BJ (cell line): ENCODE measurements at places on chromosomes 3 and 15.

DNA sequence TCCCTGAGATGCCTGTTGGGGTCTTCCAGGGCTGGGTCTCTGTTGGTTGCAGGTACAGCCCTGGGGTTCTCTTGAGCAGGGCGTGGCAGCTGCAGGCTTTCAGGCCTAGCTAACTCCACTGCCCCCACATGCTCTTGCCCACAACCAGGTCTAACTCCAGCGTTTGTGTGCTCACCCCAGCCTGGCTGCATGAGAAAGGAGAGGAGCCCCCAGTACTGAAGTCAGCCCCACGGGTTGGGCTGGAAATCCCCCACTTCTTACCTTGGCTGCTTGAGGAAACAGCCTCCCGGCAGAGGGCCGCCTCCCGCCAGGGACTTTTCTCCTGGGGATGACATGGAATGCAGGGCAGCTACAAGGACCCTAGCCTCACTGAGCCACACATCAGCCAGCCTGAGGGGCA, 16.7 kb upstream of the DLL4 start:
- no peak for DNase-seq

DNA sequence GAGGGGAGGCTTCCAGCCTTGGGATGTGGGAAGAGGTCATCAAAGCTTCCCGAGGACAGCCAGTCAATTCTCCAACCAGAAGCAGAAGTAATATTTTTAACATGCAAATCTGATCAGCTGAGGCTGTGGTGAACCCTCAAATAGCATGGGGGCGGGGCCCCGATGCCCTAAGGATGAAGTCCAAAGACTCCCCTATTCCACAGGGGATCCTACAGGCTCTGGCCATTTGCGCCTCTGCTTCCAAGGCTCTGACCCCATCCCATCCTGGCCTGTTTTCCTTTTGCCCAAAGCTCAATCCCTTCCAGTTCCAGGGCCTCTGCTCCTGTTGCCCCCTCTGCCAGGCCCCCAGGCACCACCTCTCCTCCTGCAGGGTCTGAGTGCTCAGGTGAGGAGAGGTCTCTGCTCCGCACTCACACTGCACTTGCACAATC, 6.7 kb upstream of the CSK start:
- DNase-seq, result no peak

- DNase-seq, result no peak
Measured at GRCh38 chr3:114022145-114022802, 34.1 kb downstream of the CCDC191 start.

DNA sequence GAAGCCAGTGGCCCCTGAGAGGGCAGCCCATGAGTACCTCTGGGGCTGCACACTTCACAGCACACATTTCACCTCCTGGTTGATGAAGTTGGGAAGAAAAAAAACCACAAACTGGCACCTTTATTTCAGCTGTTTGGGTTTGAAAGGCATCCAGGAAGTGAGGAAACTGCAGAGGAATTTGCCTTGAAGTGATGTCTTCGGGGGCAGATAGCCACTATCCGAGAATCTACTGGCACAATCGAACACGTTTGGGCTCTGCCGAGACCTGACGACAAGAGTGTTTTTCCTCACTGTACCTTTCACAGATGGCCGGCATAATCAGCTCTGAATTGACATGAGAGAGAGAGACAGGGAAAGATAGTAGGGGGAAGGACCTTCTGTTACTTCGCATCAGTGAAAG, 59.7 kb downstream of the LRIG1 start:
- no peak for DNase-seq

DNA sequence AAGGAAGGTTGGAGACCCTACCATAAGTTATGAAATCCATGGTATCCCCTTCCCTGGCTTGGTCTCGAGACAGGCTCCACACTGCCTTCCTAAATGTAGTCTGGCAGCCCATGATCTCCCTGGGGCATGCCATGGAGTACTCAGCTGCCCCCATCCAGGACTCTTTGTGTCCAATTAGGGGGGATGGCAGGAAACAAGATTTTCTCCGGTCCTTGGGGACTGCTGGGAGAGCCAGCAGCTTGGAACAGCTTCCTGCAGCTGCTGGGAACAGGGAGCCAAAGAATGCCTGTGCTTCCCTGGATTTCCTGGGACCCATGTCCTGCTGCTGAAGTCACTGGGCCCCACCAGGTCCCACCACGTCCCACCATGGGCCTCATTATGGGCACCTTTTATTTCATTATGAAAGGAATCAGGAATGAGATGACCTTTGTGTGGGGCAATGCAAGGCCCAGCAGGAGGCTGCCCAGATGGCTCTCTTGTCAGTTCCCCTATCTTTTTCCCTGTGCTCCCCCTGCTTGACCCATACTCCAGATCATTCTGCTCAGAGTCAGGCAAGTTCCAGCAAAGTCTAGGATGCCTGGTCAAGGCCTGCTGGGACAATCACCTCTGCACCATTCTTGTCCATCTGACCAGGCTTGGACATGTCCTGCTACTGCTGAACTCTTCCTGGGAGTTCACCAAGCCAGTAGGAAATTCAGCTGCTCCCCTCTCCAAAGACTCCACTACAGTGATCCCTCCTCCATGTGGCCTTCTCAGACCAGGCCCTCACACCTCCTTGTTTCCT, 15.0 kb upstream of the DAG1 start:
- DNase-seq, result no peak

- DNase-seq, result no peak
Measured at GRCh38 chr15:34749691-34750090, 5.1 kb downstream of the GJD2 start.

DNA sequence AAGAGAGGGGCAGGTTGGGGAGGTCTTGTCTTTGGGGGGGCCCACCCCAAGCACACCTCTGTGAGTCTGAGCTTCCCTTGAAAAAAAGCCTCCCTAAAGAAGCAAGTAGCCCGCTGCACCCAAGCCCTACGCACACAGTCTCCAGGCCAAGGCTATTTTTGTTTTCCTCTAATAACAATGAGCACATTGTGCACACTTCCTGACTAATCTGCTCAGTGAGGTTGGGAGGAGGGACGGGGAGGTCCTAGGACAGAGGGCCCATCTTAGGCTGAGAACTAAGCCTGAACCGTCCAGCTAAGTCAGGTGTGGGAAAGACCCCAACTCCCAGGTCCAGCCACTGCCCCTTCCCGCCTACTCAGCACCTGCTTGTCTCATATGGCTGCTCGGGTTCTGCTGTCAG, 87.2 kb downstream of the HMG20A start:
- no peak for DNase-seq

- DNase-seq, result no peak
Measured at GRCh38 chr3:52473026-52473425, 17.6 kb downstream of the NISCH start.

- DNase-seq, result no peak
Measured at GRCh38 chr3:113273011-113273410, 61.7 kb downstream of the BOC start.
